Naive thymus-derived CD4-positive, alpha-beta T cell (primary cell): ENCODE measurements at places on chromosomes 11 and 22. TPM values are rescaled to one million over a fixed set of nuclear protein-coding genes. Genes with fewer than 3 reads are reported as not detected.

ACR gene
- total RNA-seq = not detected in 2 replicates

PHOX2A gene
- not detected for total RNA-seq

PITPNM1 gene
- total RNA-seq = 133 TPM

RIMBP3B gene
- total RNA-seq = 0.31 TPM in 2 replicates

PNPLA5 gene
- total RNA-seq = not detected

OR8D4 gene
- total RNA-seq = not detected

DNA sequence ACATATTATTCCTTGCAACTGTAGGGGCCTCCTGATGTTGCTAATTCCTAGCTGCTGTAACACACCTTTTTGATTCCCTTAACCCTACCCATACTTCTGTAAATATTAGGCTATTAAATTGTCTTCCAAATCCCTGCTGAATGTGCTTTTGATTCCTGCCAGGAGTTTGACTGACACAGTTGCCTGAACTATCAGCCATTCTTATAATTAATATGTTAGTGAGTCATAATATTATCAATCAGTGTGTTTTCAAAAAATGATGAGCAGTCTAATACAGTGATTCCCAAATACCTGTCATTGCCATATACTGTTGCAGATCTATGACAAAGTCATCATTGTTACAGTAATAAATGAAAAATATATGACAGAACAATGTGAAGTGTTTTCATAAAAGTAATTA, 15.9 kb upstream of the FANCF start:
- DNase-seq = no peak

- no peak for DNase-seq
These were observed 26.5 kb downstream of the GLB1L2 start for GRCh38 chr11:134358165-134358855.

GRCh38 chr11:72693271-72693968, 19.2 kb upstream of the PDE2A start:
- no peak for DNase-seq

- DNase-seq = no peak
These were observed 13.8 kb upstream of the IFITM3 start for GRCh38 chr11:334264-334994.
